ENCODE measurements at places on chromosomes 11 and 22. TPM values are rescaled to one million over a fixed set of nuclear protein-coding genes. Genes with fewer than 3 reads are reported as not detected.

Gene AGBL2
- total RNA-seq, result 2.1 TPM

Gene NLRP14
- under 0.01 TPM for total RNA-seq

Gene SPI1
- total RNA-seq, result 202 TPM

Gene SAA2
- 0.63 TPM for total RNA-seq

Gene RAB38
- total RNA-seq, result 1.3 TPM

Data from mononuclear cell (primary cell).